Suprapubic skin (tissue), 4 donors: ENCODE measurements at places on chromosomes 2 and 18. TPM values are rescaled to one million over a fixed set of nuclear protein-coding genes. Genes with fewer than 3 reads are reported as not detected.

DYSF gene
- 2.3 TPM for total RNA-seq

NPPC gene
- not detected for total RNA-seq

FAM110C gene
- total RNA-seq, result 14.0 TPM

GMCL1 gene
- 14.9 TPM for total RNA-seq

ERFE gene
- total RNA-seq, result not detected

RIT2 gene
- not detected for total RNA-seq

IL36B gene
- 1.5 TPM for total RNA-seq

CSRNP3 gene
- 6.5 TPM for total RNA-seq

CHN1 gene
- 1.6 TPM for total RNA-seq
